Right cardiac atrium (tissue), 5 donors: ENCODE measurements at places on chromosomes 3 and 15. TPM values are rescaled to one million over a fixed set of nuclear protein-coding genes. Genes with fewer than 3 reads are reported as not detected.

DNA sequence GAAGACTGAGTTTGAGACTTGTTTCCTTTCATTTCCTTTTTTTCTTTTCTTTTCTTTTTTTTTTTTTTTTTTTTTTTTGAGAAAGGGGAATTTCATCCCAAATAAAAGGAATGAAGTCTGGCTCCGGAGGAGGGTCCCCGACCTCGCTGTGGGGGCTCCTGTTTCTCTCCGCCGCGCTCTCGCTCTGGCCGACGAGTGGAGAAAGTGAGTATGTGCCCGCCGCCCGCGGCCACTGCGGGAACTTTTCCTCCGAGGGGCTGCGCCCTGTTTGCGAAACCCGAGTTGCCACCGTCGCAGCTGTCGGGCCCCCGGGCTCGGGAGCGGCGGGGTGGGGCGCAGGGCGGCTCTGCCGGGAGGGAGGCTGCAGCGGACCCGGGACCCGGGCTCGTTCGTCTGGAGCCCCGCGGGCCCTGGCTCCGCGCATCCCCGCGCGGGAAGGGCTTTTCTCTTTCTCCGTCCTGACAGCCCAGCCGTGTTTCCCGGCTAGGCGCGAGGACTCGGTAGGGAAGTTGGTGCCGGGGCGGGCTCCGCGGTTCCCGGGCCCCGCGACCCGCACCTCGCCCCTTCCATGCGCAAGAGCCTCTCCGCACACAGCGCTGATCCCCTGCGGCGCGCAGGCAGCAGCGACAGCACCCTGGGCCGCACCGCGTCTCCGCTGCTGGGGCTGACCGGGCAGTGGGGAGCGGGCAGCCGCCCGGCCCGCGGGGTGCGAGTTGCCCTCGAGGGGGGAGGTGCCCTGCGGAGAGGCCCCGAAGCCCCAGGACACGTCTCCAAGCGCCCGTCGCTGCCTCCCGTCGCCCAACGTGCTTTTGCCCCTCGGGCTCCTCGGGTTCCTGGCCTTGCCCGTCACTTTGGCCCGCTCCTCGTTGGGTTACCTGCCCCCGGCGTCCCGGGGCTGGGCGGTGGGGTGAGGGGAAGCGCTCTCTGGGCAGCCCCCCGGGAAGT is 1.4 kb downstream of the IGF1R start:
- DNase-seq = peak; percentile 77

DNA sequence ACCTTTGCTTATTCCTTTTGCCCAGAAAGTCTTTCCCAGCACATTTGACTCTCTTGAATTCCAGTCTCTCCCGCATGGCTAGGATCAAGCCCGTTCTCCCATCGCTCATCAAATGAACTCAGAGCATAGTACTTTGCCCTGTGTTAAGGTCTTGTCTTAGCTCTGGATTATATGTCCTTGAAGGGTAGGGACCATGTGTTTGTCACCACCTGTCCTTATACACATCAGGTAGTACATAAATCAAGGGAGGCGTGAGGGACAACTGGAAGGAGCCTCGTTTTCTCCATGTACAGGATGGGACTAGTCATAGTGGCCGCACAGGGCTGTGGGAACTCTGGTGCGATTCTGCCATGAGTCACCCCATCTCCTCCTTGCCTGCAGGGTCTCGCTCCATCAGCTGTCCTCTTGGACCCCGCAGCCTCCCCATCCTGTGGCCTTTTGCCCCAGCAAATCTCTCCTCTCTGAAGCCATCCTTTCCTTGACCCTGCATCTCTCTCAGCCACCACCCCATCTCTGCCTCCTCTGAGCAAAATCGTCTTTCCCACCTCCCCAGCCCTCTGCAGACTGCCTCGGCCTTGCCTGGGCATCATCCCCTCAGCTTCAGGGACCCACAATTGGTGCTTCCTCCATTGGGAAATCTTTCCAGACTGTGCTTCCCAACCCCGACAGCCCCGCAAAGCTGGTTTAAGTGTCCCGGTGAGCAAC is 33.4 kb upstream of the RAB6B start:
- no peak for DNase-seq

- DNase-seq = no peak
Observed at GRCh38 chr3:123289391-123290106, 87.8 kb downstream of the SEC22A start.

GRCh38 chr3:15974647-15975046 is 176.9 kb upstream of the ANKRD28 start:
- no peak for DNase-seq

- DNase-seq = no peak
Observed at GRCh38 chr3:197600796-197601565, 45.2 kb upstream of the BDH1 start.

DNA sequence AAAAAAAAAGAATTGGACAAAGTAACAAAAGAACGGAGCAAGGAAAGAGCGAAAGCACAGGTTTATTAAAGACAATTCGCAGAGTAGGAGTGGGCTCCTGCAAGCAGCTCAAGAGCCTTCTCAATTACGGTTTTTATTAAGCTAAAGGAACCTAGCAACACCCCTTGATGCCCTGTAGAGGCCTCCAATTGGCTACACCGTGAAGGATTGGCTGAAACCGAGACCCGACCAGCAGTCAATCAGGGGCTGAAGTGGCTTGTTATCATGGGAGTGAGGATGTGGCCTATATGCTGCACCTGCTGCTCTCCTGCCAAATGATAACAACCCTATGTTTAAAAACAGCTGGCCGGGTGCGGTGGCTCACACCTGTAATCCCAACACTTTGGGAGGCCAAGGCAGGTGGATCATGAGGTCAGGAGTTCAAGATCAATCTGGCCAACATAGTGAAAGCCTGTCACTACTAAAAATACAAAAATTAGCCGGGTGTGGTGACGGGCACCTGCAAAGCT is 20.4 kb upstream of the AP3B2 start:
- DNase-seq = no peak

DNA sequence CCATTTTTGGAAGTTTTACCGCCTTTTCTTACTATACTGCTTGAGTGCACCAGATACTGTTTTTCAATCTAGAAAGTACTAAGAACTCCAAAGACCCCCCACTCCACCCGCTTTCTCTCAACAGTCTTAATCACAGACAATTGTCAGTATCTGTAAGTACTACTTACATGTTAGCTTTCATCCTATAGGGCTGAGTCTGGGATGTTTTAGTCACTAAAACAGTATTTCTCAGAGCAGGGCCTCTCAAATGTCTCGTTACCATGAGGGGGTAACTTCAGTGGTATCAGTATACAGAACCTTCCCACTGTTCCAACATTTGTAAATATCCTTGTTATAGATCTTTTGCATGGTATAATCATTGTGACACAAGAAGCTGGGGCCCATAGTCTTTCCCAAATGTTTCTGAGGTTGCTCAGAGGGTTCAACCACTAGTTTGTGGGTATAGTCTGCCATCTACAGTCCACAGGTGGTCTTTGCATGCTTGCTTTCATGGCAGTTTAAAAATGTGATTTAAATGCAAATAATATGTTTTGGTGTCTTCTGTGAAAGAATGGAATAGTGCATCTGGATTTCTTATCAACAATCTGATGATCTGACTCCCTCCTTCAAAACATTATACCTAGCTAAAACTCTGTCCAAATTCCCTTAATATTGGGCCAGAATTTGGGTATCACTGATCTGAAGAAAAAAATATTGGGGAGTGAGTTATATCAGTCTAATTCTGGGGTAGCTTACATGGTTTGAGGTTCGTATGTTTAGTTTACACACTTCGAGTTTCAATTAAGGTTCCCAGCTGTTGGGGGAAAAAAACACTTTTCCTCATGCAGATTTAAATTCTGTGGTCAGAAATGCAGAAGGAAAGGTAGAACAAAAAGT is 18.0 kb upstream of the DNAJC13 start:
- DNase-seq = no peak

GRCh38 chr15:31214864-31215489 is 111.7 kb upstream of the KLF13 start:
- DNase-seq = peak; percentile 26

GRCh38 chr15:91927585-91927984 is 74.1 kb downstream of the SLCO3A1 start:
- DNase-seq = no peak

DNA sequence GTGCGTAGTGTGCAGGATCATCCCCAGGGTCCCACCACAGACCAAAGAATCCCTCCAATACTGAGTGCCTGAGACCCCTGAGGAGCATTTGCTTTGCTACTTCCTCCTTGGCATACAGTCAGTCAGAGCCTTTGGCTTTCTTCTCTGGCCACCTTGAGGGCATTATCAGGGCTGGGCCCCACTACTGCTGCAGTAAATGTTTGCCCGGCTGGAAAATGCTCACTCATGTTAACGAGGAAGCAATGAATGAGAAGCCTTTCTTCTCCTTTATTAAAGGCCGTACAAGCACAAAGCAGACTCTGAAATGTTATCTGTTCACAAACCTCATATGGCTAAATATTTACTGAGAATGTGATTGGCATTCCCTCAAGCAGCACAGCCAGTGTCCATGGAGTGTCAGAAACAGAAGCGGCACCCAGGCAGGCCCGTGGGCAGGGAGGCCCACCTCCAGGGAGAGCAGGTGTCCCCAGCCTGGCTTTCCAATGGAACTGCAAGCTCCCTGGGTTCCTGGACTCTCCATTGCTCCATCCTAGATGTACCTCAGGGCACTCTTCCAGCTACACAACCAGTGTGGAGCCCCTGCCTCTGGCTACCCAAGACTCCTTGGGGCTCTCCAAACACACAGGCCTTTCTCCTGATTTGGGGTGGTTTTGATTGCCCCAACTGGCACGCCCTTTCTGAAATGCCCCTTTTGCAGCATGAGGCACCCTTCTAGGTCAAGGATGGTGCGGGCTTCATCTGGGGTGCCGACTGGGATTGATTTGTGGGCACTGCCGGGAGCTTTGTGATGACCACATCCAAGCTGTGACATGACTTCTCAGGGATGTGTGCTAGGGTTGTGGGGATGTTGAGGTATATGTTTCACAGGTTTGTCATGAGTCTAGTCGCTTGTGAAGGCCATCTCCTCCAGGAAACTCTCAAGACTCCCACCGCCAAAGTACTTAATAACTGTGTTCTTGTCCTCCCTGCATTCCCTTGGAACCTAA is 195.6 kb downstream of the FAM43A start:
- DNase-seq = no peak

GRCh38 chr15:43505738-43506137 is 11.7 kb upstream of the MAP1A start:
- no peak for DNase-seq

GRCh38 chr3:20878691-20879090 is 692.7 kb upstream of the SGO1 start:
- no peak for DNase-seq

- DNase-seq = no peak
Observed at GRCh38 chr3:141699324-141699723, 38.8 kb upstream of the RNF7 start.

DNA sequence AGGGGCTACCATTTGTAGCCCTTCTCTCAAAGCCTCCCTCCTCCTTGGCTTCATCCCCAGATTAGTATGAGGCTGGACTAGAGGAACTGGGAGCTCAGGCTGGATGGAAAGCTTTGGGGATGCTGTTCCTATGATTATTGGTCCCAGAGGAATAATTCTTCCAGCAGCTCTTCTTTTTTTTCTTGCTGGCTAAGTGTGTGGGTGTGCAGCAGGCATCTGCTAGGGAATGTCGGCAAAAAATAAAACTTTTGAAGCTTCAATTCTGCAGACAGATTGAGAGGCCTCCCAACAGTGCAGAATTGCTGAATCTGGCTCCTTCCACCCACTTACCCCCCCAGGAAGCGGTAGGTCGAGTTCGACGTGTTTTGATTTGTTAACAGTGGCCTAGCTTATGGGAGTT is 138.5 kb upstream of the ANKRD28 start:
- DNase-seq = no peak

Gene RASGRP1
- 1.4 TPM for total RNA-seq

Gene TRH
- total RNA-seq = not detected

Gene MKRN3
- 1.5 TPM for total RNA-seq

Gene SCN11A
- total RNA-seq = 0.03 TPM

Gene CCR9
- total RNA-seq = not detected

Gene GOLGA8S
- 0.85 TPM for total RNA-seq

Gene MELTF
- total RNA-seq = 3.9 TPM

Gene CLRN1
- not detected for total RNA-seq

Gene RHCG
- total RNA-seq = not detected

Gene C3orf22
- not detected for total RNA-seq

Gene MYO5C
- total RNA-seq = 4.4 TPM

Gene ECE2
- total RNA-seq = 6.6 TPM
